ENCODE measurements at places on chromosomes 11 and 22.

DNA sequence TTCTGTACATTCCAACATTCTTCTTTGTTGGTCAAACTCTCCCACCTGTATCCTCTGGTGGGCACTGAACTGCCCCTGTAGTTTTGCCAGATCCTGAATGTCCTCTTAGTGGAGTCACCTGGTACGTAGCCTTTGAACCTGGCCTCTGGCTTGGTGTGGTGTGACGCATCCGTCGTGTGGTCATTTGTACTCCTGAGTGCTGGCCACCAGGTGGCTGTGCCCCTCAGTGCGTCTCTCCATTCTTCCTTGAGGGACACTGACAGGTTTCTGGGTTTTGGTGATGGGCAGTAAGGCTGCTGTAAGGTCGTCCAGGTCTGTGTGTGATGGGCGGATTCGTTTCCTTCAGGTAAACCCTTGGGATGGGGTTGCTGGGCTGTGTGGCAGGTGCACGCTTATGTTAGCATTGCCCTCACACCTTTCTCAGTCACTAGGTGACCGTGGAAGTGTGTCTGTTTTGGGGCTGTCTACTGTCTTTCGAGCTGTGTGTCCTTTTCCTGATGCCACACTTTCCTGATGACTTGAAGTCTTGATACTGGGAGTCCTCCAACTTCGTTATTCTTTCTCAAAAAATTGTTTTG lies 13.6 kb upstream of the RANBP1 start:
- peaks cover 63% of the 10 kb centered on the region for H3K36me3 ChIP-seq
- no peak overlapping the region for H3K4me3 ChIP-seq
- no peaks in the 10 kb centered on the region for H3K27me3 ChIP-seq
- peaks cover 6% of the 10 kb centered on the region for H3K4me1 ChIP-seq
- DNase-seq: no peak

DNA sequence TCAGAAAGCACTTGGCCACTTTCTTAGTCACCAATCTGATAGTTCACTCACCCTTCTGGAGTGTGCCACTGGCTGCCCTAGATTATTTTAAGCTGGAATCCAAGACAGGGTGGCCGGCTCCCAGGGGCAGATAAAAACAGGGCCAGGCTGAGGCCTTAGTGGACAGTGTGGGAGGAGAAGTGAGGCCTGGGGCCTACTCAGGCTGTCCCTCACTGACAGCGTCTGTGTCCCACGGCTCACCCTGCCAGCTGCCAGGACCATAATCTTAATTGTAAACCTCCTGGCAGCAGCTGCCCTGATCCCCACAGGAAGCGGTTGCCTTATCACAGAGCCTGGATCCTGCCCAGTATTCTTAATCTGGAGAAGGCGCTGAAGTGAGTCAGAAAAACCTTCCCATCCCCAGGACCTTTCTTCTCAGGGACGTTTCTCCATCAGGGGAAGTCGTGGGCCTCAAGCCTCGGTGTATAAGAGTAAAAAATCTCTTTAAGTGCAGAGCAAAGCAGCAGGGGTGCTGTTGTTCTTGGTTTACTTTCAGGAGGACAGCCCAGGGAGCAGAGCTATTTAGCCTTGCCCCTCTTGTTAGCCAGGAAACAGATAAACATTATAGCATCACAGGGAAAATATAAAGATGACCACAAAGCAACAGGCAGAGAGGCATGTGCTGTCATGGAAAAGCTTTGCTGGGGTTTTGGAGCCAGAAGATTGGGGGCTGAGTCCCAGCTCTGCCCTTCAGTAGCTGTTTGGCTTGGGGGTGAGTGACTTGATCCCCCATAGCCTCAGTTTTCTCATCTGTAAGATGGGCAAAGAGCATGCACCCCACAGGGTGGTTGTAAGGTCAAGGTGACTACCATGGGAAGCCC lies 39.6 kb downstream of the TSPAN18 start:
- no peaks in the 10 kb centered on the region for H3K36me3 ChIP-seq
- H3K27ac ChIP-seq: no peak overlapping the region
- H3K4me3 ChIP-seq: no peak overlapping the region

DNA sequence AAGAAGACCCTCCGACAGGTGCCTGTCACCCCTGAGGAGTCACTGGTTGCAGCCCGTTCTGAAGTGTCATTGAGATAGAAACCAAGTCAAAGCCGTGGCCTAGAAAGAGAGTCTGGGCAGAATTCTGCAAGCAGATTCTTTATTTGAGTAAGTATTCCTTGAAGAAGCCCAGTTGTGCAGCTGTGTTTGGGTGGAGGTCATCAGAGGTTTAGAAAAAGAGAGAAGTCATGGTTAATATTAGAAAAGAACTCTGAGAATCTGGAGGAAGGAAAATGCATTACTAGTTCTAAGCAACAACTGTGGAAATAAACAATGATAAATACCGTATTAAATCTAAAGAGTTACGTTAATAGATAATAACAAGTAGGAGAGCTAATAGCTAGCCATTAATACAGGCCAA lies 118.8 kb upstream of the KIRREL3 start:
- no peaks in the 10 kb centered on the region for H3K27me3 ChIP-seq
- DNase-seq: no peak
- no peaks in the 10 kb centered on the region for H3K36me3 ChIP-seq

DNA sequence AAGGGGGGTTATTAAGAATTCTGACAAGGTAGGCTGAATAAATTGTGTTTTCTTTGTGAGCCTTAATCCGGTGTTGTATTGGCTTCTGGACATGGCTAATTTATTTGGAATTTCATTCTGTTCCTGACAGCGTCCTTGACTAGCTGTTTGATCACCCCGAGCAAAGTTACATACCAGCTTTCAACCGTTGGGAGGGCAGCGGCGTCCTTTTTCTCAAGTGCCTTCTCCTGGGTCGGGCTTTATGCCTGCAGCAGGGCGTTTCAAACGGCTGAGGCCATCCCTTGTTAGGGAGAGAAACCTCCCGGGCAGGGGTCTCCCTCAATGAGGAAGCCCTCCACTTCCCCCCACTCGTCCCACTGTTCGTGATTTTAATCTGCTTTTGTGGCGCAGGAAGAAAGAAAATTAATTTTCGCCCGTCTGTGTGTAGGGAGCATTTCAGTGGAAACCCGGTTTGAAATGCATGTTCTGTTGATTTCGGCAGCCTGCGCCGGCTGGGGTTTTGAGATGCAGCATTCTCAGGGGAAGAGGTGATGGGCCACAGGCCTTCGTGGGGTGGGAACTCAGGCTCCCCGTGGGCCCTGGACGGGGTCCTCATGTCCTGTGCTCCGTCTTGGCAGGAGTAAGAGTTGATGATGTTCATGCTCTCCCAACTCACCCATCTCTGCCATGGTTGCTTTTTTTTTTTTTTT lies 2.9 kb upstream of the SMIM38 start:
- peaks cover 3% of the 10 kb centered on the region for H3K36me3 ChIP-seq
- peaks cover 4% of the 10 kb centered on the region for H3K27me3 ChIP-seq
- H3K4me1 ChIP-seq: peaks cover 24% of the 10 kb centered on the region
- H3K4me3 ChIP-seq: no peak overlapping the region
- no peak overlapping the region for H3K27ac ChIP-seq

DNA sequence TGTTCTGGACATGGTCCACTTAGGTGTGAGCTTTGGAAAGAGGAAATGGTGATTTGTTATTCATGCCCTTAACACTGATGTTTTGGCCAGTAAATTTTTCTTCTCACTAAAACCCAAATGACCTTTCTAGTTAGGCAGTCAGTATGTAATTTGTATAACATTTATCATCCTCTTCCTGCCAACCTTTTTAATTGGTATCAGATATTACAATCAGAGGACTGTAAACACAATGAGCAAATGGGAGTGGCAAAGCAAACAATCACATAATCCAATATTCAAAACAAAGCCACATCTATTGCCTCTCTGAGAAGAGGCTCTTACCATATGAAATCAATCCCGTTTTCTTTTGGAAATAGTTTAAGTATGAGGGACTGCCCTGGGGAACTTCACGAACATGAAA lies 49.1 kb downstream of the BBOX1 start:
- H3K27ac ChIP-seq: no peak overlapping the region
- H3K4me3 ChIP-seq: no peak overlapping the region
- DNase-seq: no peak
- no peaks in the 10 kb centered on the region for H3K4me1 ChIP-seq

DNA sequence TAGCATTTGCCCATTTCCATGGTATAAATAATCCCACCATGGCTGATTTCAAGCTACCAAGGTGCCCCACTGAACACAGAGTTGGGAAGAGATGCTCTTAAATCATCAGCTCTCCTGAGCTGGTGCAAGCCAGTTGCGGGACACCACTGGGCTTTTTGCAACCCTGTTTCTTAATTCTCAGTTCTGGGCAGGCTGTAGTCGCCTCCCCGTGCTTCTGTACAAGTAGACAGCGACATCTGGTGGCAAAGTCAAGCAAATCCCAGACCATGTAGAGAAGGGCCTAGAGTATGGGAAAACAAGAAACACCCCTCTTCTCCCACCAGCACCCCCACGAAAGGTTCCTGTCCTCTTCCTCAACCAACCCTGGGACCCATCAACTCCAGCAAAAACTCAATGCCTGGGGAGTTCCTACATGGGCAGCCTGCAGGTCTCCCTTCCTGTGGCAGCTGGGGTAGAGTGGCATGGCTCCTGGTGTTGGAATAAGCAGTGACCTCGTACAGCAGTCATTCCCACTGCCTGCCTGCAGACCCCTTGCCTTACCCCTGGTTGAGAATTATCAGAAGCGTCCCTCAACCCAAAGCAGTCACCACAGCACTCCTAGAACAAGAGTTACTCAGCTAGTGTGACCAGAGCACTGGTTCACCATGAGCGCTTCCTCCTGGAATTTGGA lies 68.4 kb downstream of the IGLL5 start:
- H3K36me3 ChIP-seq: no peaks in the 10 kb centered on the region
- no peak overlapping the region for H3K27ac ChIP-seq
- no peaks in the 10 kb centered on the region for H3K27me3 ChIP-seq
- H3K4me1 ChIP-seq: peaks cover 45% of the 10 kb centered on the region

DNA sequence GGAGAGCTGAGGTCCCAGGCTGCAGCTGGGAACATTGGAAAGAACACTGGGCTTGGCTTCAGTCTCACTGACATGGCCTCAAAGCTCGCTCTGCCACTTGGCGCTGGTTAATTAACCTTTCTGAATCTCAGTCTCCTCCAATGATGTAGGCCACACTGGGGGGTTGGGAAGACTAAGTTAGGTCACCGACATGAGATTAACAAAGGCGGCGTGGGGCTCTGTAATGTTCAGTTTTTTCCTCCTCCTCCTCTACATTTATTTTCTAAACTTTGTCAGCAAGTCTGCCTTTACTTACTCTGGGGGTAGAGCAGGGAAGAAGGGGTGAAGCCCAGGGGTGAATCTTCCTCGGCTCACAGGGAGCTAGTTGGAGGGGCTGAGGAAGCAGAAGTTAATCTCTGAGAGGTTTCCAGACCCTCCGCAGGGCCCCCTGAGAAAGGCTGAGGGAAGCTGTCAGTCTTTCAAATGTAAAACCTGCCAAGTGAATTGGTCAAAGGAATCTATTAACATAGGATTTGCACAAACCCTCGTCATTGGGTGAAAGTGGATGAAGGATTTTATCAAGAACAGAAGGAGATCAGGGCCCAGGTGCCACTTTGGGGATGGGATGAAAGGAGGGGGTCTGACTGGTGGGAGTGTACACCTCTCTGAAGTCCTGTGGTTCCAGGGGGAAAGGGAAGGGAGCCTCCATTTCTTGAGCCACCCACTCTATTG lies 32.1 kb upstream of the TENM4 start:
- H3K4me1 ChIP-seq: no peaks in the 10 kb centered on the region
- H3K27me3 ChIP-seq: peaks cover 3% of the 10 kb centered on the region
- DNase-seq: no peak

GRCh38 chr11:11522591-11522990 lies 99.2 kb downstream of the GALNT18 start:
- no peaks in the 10 kb centered on the region for H3K27me3 ChIP-seq
- no peaks in the 10 kb centered on the region for H3K36me3 ChIP-seq
- no peak overlapping the region for H3K4me3 ChIP-seq
- H3K27ac ChIP-seq: no peak overlapping the region
- no peak for DNase-seq

DNA sequence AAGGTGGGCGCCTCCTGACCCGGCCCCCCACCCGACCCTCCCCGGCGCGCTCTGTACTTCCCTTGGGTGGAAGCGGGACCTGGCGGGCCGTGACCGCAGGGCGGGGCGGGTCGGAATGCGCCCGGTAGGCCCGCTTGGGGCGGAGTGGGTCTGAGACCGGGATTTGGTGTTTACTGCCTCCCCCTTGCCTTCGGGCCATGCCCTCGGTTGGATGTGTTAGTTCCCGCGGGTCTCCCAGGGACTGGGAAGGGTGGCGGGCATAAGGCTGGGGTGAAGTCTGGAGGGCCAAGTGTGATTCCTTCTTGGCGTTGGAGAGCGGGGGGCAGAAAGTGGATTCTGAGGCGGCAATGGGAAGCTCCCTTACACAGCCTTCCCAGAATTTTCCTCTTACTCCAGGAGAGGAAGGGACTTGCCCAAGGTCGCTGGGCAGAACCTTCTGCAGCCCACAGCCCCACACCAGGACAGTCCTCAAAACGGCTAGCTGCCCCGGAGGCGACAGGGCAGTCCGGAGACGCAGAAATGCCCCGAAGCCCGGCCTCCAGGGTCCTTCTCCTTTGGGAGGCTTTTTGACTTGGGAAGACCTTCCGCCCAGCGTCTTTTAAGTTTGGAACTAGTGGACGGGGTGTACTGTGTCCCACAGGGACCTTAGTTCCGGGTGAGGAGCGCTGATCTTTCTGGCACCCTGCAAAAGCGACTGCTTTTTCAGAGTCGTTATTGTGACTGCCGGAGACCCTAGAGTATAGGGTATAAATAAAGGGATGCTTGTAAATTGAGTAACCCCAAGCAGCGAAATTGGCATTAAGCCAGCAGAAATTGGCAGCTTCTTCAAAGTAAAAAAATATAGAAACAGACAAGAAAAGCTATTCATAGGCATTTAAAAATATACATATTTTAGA lies 647 bp downstream of the SWAP70 start:
- H3K4me1 ChIP-seq: peaks cover 74% of the 10 kb centered on the region
- peak overlapping the region; percentile 97 for H3K27ac ChIP-seq
